ENCODE measurements at places on chromosomes 13 and 19.

DNA sequence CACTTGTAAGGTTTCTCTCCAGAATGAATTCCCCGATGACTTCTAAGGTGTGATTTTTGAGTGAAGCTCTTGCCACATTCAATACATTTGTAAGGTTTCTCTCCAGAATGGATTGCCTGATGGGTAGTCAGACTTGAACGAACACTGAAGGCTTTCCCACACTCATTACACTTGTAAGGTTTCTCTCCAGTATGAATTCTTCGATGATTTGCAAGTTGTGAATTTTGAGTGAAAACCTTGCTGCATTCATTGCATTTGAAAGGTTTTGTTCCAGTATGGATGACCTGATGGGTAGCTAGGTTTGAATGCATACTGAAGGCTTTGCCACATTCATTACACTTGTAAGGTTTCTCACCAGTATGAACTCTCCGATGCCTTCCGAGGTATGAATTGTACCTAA lies 24.3 kb downstream of the ERVV-2 start:
- DNase-seq = no peak

- DNase-seq = no peak
These were observed 4.5 kb upstream of the ARHGAP45 start for GRCh38 chr19:1062387-1063029.

DNA sequence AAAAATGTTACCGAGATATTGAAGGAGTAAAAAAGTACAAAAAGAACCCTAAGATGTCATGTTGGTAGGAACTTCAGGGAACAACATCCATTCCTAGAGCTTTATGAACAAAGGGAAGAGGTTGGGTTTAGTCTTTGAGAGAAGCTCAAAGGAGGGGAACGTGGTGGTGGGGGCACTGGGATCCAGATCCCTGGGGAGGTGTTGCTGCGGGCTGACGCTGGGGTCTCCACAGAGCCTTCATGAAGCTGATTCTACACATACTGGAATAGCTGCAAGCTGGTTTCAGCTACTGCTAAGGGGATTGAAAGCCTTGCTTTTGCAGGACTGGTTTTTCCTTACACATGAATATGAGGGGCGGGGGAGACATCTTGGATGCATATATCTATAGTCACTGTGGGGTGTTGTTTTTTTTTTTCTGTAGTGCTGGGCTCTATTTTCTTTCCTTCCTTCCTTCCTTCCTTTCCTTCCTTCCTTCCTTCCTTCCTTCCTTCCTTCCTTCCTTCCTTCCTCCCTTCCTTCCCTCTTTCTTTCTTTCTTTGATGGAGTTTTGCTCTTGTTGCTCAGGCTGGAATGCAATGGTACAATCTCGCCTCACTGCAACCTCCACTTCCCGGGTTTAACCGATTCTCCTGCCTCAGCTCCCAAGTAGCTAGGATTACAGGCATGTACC lies 6.5 kb upstream of the MZF1 start:
- no peak for DNase-seq

DNA sequence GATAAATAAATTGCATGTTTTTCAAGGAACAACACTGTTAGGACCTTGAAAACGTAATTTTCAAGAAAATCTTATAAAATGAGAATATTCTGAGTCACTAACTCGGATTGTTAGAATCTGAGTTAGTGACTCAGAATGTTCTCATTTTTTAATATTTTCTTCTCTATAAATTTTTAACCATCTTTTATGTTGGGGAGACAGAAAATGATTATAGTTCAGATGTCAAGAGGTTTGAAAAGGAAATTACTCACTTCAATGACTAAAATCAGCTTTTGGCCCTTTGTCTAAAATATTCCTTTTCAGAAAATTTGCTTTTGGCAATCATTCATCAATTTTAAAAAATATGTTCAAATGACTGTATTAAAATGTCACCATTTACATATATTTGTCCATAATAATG lies 264.2 kb upstream of the EDNRB start:
- DNase-seq = no peak

DNA sequence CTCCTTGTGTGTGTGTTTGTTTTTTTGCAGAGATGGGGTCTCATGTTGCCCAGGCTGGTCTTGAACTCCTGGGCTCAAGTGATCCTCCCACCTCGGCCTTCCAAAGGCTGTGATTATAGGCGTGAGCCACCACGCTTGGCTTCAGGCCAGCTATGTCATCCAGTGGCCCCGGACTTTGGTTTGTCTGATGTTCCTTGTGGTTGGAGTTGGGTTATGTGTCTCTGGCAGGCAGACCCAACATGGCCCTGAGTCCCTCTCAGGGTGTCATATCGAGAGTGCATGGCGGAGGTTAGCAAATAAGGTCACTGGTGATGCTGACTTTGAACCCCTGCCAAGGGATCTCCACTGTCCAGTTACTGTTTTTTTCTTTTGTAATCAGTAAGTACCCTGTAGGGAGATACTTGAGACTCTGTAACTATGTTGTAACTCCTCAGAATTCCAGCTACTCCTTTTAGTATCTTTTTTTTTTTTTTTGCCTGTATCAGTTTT lies 37.3 kb downstream of the SMARCA4 start:
- no peak for DNase-seq

DNA sequence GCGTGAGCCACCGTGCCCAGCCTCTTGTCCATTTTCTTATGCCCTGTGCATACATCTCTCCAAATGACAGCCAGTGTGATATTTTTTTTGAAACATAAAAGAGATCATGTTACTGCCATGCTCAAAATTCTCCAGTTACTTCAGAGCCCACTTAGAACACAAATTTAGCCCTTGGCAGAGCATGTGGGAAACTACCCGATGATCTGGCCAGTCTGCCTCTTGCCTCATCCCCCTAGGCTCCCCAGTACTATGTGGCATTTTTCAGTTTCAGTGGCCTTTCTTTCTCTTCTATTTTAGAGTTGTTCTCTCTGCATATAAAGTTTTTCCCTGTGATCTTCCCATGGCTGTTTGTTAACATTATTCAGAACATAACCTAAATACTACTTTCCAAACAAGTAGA lies 323.0 kb downstream of the GPC5 start:
- no peak for DNase-seq

DNA sequence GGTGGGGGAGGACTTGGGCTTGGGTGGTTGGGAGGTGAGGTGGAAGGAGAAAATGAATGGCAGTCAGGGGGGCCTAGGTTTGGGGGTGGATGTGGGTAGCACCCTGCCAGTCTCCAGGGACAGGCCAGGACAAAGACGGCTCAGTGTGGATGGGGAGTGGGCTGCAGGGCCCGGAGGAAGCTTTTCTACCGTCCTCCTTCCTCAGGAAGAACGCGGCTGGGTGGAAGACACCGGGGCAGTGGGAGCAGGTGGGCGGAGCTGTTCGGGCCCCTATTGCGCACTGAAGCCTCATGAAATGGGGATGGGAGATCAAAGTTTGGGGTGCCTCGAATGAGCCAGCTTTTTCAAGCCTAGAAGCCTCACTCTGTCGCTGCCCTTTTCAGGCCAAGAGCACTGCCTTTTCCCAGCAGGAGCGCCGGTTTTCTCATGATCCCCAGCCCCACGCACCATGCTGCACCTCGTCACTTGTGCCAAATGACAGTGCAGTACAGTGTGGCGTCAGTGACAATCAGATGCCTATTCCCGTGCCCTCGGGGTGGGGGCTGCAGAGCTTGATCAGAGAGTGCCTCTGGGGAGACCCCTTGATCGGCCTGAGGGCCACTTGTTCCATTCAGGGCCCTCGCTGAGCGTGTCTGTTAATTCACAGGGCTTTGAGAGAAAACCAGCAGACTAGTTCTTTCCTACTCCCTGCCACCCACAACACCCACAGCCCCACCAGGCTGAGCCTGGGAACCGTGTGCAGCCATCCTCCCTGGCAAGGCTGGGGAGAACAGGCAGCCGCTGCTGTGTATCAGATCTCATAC lies 1.5 kb downstream of the CALM3 start:
- DNase-seq = peak; percentile 36

Data from activated naive CD8-positive, alpha-beta T cell treated with anti-CD3 and anti-CD28 coated beads, Interleukin-2, amount 50 U/mL, for 16 hours (primary cell).